ENCODE measurements at places on chromosomes 6 and 20.
A peak's percentile ranks its signal among the peaks of the same experiment; 100 is the strongest.

GRCh38 chr6:6629402-6629801 lies 40.9 kb downstream of the LY86 start:
- DNase-seq, result no peak

GRCh38 chr20:44993343-44993742 lies 27.0 kb downstream of the STK4 start:
- DNase-seq, result peak; percentile 75

DNA sequence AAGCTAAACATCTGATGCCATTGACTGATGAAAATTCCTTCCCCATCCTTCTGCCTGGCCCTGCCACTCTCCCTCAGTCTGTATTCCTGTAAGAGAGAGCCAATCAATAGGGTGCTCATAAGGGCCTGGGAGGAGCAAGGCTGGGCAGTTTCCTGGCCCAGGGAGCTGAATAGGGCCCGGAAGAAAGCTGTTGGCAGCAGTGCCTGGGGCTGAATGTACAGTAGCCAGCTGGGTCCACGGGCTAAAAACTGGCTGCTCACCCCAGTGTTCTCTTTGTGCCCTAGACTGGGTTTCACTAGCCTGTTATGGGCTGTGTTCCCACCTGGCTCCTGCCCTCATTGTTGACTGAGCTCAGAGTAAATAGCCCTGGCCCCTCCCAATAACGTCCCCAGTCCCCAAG lies 1.7 kb upstream of the WFDC2 start:
- no peak for DNase-seq

DNA sequence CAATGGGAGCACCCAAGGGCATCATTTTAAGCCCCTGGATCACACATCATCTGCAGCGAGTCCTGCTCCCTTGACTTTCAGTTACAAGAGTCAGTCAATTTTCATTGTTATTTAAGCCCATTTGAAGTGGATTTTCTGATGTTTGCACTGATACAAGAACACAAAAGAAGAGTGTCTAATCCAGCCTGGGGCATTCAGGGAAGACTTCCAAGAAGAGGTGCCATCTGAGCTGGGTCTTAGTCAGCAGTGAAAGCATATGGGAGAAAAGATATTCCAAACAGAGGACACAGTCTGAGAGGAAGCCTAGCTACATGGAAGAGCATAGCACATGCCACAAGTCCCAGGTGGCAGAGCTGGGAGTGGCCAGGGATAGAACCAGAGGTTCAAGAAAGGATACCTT lies 10.4 kb upstream of the FOXP4 start:
- DNase-seq, result no peak

DNA sequence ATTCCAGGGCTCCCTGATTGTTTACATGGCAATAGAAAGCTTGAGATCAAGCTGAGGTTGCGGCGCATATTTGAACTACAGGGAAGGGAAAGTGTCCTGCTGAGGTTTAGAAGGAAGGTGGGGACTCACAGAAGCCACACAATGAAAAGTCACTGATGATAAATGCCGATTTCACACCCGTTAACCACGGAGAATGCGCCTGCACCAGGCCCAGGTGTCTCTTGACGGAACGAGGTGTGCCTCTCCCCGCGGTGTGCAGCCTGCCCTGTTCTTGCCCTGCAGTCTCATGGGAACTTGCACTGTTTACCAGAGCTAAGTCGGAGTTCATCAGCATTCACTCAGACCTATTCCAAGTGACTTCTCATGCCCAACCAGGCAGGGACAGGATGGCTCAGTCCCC lies 90.3 kb downstream of the LY86 start:
- DNase-seq, result no peak

Data from kidney capillary endothelial cell (primary cell).